ENCODE measurements at places on chromosomes 16 and 17. TPM values are rescaled to one million over a fixed set of nuclear protein-coding genes. Genes with fewer than 3 reads are reported as not detected.

Gene RPGRIP1L
- 11.1 TPM for total RNA-seq

Gene HIC1
- 36.4 TPM for total RNA-seq

Gene KRT33B
- total RNA-seq: not detected

Gene NHLRC4
- 2.0 TPM for total RNA-seq

Gene ITGAX
- not detected for total RNA-seq

GRCh38 chr16:63312346-63312745, 1276.1 kb upstream of the CDH8 start:
- no peak for DNase-seq

GRCh38 chr17:42675348-42675964, 1.3 kb downstream of the PLEKHH3 start:
- no peak for DNase-seq

DNA sequence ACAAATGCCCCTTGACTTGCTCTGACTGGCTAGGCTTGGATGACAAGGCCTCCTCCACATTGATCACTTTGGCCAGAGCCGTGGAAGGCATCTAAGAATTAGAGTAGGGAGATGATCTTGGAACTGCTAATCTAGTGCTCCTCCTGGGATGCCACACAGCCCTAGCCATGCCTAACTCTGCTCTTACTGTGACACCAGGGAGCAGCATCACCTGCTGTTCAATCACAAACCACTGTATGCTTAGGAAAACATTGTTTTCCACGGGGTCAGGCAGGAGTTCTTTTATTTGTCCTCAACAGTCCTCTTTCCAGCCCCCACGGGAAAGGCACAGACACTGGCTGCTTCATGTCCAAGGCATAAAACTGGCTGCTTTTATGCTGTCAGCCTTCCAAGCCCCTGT, 46.3 kb downstream of the C16orf78 start:
- no peak for DNase-seq

- DNase-seq: no peak
Observed at GRCh38 chr17:60510031-60510430, 16.0 kb downstream of the APPBP2 start.

DNA sequence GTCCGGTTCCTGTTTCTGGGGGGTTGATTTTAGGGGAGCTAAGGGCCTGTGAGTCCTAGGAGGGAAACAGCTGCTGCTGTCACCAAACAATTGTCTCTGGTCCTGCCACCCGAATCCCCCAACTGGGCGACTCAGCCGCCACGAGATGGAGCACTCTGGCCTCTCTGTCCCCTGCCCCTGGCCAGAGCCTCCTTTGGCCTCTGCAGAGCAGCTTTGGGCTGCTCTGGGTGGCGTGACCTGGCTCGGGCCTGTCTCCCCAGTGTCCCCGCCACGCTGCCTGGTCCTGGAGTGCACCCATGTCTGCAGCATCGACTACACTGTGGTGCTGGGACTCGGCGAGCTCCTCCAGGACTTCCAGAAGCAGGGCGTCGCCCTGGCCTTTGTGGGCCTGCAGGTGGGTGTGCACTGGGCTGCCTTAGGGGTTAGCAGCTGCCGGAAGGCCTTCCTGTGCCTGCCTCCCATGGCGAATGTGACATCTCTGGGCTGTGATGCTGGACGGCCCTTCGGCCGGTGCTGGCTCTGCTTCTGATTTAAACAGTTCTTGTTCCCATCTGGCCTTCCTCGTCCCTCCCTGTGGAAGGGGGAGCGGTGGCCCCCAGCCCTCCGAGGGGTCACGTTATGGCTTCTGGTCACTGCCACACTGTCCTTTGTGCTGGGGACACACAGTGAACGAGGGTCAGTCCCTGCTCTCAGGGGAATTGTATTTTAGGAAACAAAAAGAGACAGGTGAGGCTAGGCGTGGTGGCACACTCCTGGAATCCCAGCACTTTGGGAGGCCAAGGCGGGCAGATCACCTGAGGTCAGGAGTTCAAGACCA, 11.6 kb upstream of the RNF213 start:
- no peak for DNase-seq

GRCh38 chr16:47460359-47460710, 528 bp downstream of the ITFG1 start:
- no peak for DNase-seq

All from fibroblast of the aortic adventitia (primary cell).